ENCODE measurements at places on chromosomes 7 and 10.

- DNase-seq = no peak
Measured at GRCh38 chr10:27454837-27455236, 49.3 kb upstream of the RAB18 start.

- DNase-seq = no peak
Measured at GRCh38 chr10:117499248-117500105, 43.1 kb upstream of the EMX2 start.

GRCh38 chr7:153934048-153934447 is 118.2 kb upstream of the DPP6 start:
- DNase-seq = no peak

- DNase-seq = no peak
Measured at GRCh38 chr10:91036807-91037411, 116.0 kb upstream of the ANKRD1 start.

DNA sequence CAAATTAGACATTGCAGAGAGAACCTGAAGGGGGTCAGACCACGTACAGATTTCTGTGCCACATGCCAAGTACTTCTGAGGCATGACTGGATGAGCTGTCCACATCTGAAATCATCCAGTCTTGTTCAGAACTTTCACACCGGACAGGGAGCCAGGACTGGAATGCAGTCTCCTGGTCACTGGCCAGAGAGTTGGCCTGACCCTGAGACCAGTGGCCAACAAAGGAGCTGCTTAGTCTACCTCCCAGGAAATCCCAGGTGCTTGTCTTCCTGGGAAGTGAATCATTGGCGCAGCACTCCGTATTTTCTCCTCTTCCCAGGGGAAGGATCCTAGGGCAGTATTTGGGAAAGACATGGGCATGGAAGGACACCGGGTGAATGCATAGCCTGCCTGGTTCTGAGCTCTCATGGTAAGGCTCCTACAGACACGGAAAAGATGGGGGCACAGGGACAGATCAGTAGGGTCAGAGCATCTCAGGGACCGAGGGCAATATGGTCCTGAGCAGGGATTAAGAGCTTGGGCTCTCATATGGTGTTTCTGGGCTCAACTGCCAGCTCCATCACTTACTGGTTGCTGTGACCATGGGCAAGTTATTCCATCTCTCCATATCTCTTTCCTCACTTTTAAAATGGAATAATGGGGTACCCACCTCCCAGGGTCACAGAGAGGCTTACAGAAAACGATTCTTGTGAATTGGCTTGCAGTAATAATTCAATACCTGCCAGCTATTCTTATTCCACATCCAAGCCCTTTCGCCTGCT is 1.3 kb upstream of the SCD start:
- no peak for DNase-seq
